Thoracic aorta (tissue), 2 donors: ENCODE measurements at places on chromosomes 11 and 22.

DNA sequence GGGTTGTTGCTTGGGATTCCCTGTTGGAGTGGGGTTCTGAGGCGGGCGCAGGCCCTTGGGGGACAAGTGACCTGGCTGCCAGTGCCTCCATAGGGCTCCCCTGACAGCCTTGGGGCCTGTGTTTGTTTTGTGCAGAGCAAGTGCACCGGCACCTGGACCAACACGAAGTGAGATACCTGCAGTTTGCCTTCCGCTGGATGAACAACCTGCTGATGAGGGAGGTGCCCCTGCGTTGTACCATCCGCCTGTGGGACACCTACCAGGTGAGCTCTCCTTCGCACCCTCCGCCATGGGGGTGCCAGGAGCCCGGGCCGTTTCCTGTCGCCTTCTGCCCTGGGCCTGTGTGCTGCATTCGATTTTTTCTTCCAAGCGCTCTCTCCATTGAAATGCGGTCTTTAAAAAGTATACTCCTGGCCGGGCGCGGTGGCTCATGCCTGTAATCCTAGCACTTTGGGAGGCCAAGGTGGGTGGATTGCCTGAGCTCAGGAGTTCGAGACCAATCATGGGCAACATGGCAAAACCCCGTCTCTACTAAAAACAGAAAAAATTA, 274.6 kb downstream of the TBC1D22A start:
- DNase-seq, result no peak

- DNase-seq, result no peak
These were observed 1.8 kb downstream of the VSIG10L2 start for GRCh38 chr11:125947419-125948277.

DNA sequence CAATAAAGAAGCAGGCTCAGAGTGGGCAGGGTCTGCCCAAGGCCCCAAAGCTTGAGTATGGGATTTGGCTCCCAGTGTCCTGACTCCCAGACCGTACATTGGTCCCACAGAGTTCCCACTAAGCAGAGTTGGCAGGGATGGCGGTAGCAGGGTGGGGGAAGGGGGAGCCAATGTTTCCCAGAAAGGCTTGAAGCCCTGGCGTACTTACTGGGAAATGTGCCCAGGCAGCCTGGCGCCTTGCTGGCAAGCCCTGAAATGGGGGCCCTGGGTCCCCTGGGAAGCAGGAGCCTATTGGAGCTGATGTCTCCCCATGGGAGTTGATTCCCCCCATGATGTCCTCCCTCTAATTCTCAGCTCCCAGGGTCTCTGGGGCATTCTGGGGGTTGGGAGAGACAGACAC, 9.3 kb downstream of the ARHGEF17 start:
- peak; percentile 76 for DNase-seq

GRCh38 chr11:119795231-119795630, 66.2 kb upstream of the NECTIN1 start:
- DNase-seq, result no peak

GRCh38 chr22:38201371-38201710, 453 bp upstream of the MAFF start:
- no peak for DNase-seq

DNA sequence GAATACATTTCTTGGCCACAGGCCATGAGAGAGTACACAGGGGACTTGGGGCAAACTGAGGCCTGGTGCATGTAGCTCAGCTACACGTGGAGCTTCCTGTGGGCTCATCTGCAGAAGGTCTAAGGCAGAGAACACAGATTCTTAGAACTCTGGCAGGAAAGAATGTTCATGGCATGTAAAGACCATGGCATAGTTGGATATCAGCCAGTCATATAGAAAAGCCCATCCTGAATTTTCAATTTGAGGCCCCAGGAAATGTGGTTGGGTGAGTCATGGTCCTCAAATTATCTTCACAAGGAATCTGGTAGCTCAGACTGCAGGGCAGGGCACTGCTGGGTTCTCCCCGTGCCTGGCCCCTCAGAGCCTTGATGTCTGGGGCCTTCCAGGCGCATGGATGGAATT, 13.7 kb upstream of the ST3GAL4 start:
- DNase-seq, result no peak

- no peak for DNase-seq
These were observed 261.9 kb upstream of the LUZP2 start for GRCh38 chr11:24234822-24235508.

DNA sequence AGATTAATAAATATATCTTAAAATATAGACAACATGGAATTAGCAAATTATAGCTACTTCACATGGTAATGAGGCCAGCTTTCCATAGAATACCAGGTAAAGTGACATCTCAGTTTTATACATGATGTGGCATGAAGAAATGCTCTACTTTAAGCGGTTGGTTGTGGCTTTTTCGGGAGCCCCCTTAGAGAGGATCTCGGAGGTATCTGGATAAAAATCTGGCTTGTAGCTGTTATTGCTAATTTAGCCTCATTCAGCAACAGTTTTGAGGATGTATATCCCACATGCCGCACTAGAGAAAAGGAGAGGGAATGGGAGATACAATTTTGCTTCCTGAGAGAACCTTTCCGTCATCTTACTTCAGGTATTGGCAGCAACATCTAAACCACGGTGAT, 24.0 kb upstream of the TOP3B start:
- no peak for DNase-seq

GRCh38 chr22:27630754-27631153, 170.8 kb downstream of the MN1 start:
- no peak for DNase-seq

DNA sequence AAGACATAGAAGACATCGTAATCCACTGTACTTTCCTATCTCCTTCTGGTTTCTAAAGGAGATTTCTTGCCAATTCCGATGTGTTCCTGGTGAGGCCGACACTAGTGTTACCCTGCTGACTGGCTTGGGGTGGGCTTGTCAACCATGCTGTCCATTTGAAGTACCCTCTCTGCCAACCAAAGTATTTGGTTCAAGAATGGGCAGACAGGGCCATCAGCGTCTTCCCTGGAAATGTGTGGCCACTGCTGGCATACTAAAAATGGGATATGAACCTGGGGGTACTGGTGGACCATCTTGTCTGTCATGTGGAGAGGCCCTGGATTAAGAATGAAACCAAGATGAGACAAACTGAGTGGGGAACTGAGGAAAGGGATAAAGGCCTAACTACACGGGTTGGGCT, 1.8 kb upstream of the VSTM5 start:
- no peak for DNase-seq

- no peak for DNase-seq
These were observed 4.2 kb downstream of the GAL3ST3 start for GRCh38 chr11:66044757-66045156.

GRCh38 chr11:128451652-128452470, 135.5 kb downstream of the ETS1 start:
- no peak for DNase-seq

DNA sequence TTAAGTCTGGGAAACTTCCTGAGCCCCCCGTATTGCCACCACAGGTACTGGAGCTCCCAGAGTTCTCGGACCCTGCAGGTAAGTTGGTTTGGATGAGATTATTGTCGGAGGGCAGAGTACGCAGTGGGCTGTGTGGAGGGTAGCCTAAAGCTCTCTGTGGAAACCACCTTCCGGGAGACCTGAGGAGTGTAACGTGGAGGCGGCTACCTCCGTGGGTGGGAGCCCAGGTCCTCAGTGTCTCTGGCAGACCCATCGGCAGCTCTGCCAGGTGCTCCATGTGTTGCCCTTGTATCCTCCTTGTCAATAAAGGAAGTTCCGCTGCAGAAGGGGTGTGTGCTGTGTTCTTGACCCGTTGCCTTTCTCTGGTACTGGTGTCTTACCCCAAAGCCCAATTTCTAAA, 61.4 kb downstream of the SYT13 start:
- no peak for DNase-seq

GRCh38 chr11:19952911-19953310, 207.4 kb downstream of the DBX1 start:
- no peak for DNase-seq

- DNase-seq, result no peak
These were observed 1.1 kb upstream of the ATG16L2 start for GRCh38 chr11:72812967-72813739.

DNA sequence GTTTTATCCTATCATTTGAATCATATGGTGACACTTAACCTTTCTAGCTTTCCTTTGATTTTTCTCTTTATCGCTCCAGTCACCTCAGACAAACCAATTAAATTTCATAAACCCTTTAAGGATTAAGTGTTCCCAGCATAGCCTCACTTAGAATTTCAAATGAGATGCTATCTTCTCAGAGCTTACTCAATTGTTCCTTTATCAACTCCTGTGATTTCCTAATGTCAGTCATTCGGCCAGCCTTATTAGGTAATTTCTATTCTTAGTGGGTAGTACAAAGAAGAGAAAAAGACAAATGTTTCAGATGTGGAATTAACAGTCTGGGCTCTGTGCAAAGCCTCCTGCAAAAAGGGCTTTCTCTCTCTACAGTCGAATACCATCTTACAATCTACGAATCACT, 77.1 kb upstream of the CCDC90B start:
- DNase-seq, result no peak

GRCh38 chr11:31687861-31688260, 123.3 kb downstream of the PAX6 start:
- DNase-seq, result no peak

- DNase-seq, result no peak
These were observed 25.0 kb upstream of the NTM start for GRCh38 chr11:131345406-131345805.

DNA sequence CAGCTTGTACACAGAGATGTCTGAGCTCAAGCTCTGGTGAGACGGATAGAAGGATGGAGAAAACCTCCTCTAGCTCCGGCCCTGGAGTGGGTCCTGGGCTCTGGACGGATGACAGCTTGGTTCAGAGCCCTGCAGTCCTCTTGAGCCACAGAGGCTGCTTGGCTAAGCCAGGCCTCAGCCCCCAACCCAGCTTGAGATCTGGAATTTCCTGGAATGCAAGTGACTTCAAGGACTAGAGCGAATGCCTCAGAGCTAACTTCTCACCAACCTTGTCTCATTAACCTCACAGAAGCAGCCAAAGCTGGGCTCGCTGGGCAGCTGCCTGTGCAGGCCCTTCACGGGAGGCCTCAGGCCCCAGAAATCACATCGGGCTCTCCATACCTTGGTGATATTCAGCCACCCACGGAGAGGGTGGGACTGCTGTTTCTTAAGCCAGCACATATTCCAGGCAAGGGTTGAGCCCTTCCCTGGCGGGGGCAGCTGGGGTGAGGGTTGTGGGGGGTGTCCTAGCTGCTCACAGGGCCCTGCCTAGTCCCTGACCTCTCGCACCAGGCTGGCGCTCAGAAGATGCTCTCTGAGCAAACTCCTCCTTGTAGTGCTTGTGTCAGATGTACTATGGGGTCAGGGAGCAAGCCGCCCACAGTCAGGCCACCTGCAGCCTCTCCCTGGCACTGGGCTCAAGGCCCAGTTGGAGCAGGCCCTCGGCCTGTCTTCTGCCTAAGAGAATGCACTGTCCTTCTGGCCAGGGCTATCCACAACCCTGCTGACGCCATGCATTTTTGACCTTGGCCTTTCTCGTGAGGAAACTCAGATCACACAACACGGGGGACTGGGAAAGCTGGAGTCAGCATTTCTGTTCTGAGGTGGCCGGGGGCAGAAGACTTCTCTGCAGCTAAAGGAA, 73.6 kb upstream of the TTLL12 start:
- no peak for DNase-seq

- no peak for DNase-seq
These were observed 16.0 kb downstream of the TRPM5 start for GRCh38 chr11:2428322-2428795.

DNA sequence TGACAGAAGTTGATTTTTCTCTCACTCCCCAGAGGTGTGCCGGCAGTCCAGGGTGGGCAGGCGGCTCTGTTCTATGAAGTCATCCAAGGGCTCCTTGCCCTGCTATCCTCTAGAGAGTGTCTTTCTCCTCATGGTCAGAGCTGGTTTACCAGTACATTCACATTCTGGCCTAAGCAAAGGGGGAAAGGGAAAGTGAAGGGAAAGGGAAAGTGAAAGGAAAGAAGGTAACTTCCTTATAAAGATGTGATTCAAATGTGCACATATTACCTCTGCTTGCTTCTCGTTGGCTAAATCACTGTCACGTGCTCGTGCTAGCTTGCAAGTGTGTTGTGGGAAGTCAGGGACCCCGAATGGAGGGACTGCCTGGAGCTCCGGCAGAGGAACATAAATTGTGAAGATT, 2.9 kb upstream of the HTATIP2 start:
- DNase-seq, result no peak

GRCh38 chr11:113549061-113549460, 73.9 kb upstream of the DRD2 start:
- no peak for DNase-seq

GRCh38 chr11:96257972-96258934, 84.7 kb downstream of the MAML2 start:
- no peak for DNase-seq

DNA sequence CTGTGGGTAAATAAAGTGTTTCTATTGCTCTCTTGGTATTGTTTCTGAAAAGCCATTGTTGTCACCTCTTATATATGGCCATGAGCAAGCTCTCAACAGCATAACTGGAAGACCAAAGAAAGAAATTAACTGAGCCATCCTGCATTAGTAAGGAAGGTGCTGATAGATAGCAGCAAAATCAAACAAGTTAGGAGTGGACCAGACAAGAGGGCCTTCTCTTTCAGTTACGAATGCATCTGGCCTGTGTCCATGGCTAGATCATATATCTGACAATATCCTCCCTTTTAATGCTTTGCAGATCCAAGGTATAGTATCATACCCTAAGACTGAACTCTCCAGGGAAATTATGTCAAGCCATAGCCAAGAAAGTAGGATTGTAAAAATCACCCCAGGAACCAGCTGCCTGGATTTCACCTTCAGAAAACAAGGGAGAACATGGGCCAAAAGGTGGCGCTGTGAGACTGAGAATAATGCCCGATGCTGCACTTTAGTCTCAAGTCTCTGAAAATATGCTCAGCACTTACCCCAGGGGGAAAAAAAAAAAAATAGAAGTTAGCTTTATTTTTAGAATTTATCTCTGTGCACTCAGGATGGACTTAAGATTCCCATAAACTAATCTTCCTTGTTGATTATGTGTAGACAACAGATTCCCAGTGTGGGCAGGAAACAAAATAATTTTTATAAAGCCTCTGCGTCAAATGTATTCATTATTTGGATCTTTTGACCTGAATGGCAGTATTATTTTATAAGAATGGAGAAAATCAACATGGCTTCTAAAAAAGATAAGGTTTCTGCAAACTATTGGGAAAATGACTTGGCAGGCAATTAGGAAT, 415.1 kb downstream of the ETS1 start:
- DNase-seq, result peak; percentile 64

- no peak for DNase-seq
These were observed 104.6 kb upstream of the SORL1-AS1 start for GRCh38 chr11:121557348-121557747.

DNA sequence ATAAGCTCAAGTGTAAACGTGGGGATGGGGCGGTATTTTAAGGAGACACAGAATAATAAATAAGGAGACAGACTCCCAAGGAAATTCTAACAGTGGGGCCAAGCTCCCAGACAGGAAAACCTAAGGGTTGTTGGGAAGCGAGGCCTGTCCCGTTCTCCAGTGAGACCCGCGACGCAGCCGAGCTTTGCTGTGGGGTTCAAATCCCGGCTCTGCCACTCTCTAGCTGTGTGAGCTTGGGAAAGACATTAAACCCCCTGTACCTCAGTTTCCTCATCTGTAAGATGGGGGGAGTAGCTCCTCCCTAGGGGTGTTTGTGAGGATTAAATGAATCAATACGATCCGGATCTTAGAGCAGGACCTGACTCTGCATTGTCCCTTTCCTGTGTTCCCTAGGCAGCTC, 106.8 kb downstream of the TRIM29 start:
- DNase-seq, result no peak
